ENCODE measurements at places on chromosomes 7 and 10.

GRCh38 chr10:104574427-104574826 lies 66.7 kb upstream of the SORCS3 start:
- no peak for DNase-seq

- DNase-seq: no peak
These were observed 303.5 kb downstream of the PAXIP1 start for GRCh38 chr7:154699417-154699816.

GRCh38 chr7:125484755-125485154 lies 555.1 kb upstream of the POT1 start:
- DNase-seq: no peak

GRCh38 chr7:68173513-68173912 lies 1176.9 kb downstream of the TYW1 start:
- no peak for DNase-seq

DNA sequence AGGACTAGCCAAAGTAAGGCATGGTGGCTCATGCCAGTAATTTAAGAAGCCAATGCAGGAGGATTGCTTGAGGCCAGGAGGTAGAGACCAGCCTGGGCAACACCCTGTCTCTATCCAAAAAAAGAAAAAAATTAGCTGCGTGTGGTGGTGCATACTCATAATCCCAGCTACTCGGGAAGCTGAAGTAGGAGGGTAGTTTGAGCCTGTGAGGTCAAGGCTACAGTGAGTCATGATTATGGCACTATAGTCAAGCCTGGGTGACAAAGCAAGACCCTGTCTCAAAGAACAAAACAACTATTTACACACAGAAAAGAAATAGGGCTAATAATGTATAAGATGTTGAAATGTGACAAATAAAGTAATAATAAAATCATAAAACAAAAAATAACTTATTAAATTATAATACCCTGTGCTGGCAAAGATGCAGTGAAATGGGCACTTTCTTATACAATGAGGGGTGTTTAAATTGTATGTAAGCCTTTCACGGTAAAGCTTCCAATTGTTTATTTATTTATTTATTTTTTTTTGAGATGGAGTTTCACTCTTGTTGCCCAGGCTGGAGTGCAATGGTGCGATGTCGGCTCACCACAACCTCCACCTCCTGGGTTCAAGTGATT lies 175.2 kb downstream of the TPST1 start:
- no peak for DNase-seq

DNA sequence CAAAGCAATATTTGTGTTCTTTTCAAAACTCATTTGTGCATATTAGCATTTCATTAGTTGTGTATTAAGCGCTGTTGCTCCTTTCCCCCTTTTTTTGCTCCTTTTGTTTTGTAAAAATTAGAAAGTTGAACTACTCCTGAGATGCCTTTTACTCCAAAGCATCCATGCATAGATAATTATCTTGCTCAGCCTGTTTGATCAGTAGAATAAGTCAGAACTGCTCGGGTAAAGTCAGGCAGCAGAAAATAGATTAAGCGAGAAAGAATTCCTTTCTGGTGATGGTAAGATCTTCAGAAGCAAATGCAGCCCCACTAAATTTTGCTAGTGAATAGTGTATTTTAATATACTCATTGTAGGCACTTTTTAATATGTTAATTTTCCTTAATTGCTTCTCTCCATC lies 227.1 kb downstream of the TEX36 start:
- no peak for DNase-seq

DNA sequence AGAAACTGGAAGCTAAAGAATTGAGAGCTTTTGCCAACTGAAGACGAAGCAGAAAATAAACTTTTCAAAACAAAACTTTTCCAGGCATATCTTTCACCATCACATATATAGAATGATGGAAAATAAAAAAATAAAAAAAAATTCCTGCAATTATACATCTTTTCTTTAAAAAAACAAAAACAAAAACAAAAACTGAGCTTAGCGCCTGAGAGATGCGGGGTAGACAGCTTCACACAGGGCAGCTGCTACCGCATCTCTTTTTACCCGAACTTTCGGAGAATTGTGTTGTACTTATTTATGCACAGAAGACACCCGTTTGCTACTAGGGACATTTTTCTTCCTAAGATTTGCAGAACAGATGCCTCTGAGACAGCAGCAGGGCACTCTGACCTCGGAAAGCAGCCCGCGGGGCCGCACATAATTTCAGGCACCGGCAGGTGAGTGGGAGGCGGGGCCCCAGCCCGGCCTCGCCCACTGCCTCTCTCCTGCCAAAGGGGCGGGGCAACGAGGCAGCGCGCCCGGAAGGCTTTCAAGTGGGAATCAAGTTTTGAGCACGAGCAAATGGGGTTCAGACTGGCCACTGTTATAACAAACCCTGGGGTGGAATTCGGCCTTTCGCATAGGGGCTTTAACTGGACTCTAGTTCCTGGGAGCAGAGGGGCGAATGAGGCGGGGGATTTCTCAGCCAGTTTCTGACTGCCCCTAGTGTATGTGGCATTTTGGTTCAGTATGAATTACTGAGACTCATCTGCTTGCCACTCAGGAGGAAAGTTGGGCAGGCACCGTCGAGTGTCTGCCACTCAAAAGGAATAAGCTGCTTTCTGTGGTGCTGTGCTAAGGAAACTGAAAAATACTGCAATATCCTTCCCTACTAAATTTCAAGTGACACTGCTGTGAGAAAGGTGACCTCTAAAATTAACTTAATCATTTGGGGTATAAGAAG lies 18.5 kb upstream of the FAM133B start:
- peak; percentile 30 for DNase-seq

GRCh38 chr10:99913831-99914235 lies 95.9 kb downstream of the DNMBP start:
- no peak for DNase-seq

- no peak for DNase-seq
These were observed 349.2 kb downstream of the ANKRD30A start for GRCh38 chr10:37474645-37475044.

GRCh38 chr7:53609185-53609584 lies 573.8 kb downstream of the POM121L12 start:
- no peak for DNase-seq

DNA sequence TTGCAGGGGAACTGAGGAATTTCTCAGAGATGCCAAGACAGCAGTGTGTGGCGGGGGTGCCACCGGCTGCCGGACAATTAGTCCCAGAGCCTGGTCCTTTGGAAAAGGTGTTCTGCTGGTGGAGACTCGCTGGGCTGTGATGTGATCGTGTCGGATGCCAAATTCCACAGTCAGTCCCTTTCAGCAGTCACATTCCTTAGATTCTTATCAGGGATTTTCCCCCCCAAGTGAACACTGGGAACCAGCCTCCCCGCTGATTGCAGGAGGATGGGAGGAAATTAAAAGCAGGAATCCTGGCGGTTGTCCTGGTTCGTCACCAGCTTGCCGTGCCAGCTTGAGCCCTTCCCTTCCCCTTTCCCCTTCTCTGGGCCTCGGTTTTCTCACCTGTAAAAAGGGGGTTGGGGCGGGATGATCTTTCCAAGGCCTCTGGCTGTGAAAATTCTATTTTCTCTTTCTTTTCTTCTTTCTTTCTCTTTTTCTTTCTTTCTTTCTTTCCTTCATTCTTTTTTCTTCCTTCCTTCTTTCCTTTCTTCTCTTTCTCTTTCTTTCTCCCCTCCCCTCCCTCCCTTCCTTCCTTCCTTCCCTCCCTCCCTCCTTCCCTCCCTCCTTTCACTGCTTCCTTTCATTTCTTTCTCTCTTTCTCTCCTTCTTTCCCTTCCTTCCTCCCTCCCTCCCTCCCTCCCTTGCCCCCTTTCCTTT lies 39.6 kb downstream of the COL26A1 start:
- no peak for DNase-seq

DNA sequence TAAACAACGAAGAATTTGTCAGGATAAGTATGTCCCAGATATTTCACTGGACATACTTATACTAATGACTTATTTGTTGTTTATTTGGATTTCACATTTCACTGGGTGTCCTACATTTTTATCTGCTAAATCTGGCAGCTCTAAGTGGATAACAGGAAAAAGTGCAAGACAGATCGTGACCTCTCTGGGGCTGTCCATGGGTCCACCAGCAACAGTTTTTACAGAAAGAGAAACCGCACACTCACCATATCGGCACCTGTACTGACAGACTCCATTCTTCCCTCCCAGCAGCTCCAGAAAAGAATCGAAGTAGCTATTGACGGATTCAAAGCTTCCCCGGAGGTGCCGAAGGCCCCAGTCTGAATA lies 393 bp downstream of the PLA2G12B start:
- no peak for DNase-seq

DNA sequence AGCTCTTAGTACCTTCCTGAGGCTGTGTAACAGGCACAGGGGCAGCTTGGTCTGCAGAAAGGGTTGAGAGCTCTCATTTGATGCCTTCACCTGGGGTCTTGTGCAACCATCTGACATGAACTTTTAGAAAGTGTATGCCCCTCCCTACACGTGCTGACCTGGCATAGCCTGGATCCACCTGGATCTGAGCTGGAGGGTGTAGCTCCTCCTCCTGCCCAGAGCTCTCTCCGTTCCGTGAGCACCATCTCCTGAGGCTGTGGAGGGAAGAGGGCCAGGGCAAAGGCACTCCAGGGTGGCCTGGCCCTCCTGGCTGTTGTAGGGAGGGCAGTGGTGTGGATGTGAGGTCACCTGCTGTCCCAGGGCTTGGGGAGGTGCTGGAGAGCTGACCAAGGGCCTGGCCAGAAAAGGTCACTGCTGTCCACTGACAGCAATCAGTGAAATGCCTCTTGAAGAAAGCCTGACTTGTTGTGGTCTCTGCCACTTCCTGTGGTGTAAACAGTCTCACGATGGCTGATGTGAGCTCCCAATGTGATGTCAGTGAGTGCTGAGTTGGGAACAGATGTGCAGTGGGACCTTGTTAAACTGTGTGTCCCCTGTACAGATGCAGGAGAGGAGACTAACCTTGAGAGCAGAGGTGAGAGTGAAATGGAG lies 23.0 kb downstream of the AMZ1 start:
- no peak for DNase-seq

Data from DMS153 (cell line).